H1 (cell line): ENCODE measurements at places on chromosomes 5 and 9. TPM values are rescaled to one million over a fixed set of nuclear protein-coding genes. Genes with fewer than 3 reads are reported as not detected.

Gene CTSL
- polyA plus RNA-seq = 25.2 and 34.2 TPM in 2 replicates

GRCh38 chr5:39765366-39765765, 340.6 kb upstream of the DAB2 start:
- no peak for DNase-seq

- no peak for DNase-seq
Observed at GRCh38 chr5:169431386-169431785, 130.4 kb upstream of the SLIT3 start.

DNA sequence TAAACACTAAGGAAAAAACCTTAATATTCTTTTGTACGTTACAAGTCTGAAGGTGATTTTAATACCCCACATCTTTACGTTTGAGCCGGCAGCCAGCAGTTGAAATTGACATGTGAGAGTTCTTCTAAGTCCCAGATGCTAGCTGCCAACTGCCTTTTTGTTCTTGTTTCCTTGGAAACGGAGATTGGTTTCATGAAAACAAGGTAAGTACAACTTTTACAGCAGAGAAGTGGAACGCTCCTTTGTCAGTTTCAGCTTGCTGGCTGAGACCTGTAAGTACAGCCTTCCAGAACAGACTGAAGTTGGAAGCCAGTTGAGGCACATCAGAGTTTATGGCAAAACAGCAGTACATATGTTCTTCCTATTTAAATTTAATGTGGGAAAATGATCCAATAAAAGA, 1018.4 kb upstream of the ARRDC3 start:
- DNase-seq = no peak

Gene CLIC3
- 0.12 and 0.33 TPM in 2 replicates for polyA plus RNA-seq

GRCh38 chr5:152400846-152401245, 4.2 kb downstream of the NMUR2 start:
- DNase-seq = no peak

DNA sequence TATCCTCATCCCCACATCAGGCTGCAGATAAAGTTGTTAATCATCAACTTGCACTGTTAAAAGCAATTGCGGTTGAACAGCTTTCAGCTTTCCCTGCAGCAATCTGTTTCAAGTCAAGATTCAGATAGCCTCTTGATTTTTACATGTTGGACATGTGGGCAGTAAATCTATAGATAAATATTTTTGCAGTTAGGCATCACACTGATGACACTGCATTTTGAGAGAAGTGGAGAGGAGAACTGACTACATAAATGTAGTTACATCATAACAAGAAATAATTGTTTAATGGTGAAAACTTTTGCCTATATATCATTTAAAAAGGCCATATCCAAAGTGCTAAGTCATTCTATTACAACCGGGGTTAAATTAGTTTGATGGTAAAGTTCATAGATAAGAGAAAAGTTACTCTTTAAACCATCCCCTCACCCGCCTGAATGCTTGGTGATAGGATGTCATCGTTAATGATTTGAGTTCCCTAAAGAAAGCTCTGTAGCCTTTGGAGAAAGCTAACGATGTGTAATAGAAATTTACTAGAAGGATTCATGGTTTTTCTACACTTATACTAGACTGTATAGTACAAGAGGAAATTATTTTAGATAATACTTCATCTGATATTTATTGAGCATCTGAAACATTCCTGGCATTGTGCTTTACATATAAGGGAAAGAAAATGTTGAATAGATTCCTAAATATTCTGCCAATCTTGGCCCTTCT, 30.8 kb upstream of the ALDH1A1 start:
- DNase-seq = no peak

GRCh38 chr9:21317956-21318923, 13.1 kb upstream of the IFNA5 start:
- no peak for DNase-seq

DNA sequence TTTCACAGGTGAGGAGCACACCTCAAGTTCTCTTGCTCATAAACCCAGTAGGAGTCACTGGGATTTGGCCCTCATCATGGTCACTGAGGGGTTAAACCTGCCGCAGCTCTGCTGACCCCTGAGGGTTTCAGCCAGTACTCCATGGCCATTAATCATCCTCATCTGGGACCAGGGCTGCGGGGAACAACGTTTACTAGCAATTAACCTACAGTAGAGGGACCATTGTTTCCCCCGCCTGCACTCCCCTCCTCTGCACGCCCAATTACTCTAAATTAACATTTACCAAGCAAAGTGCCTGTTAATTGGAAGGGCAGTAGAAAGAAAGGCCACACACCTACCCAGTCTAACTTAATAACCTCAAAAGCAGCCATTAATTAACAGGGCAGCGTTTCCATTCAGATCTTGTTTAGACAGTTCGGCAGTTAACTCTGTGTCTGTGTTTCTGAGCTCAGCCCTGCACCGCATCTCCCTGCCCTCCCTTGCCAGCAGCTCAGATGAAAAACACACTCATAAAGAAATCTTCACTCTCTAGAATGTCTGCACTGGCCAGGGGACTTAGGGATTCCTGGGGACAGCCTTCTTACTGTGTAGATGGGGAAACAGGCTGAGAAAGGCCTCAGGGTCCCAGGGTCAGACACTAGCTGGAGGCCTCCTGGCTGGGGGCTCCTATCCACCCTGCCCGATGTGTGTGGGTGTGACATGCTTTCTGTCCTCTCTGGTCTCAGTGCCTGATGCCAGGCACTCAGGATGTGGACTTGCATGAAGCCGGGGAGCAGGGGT, 51.6 kb downstream of the ALG2 start:
- DNase-seq = no peak

Gene SVEP1
- polyA plus RNA-seq = 0.11 and 0.19 TPM in 2 replicates

- no peak for DNase-seq
Observed at GRCh38 chr5:32233696-32234447, 59.8 kb upstream of the GOLPH3 start.

Gene SLC1A1
- 2.9 and 4.7 TPM in 2 replicates for polyA plus RNA-seq

GRCh38 chr5:55668356-55668755, 43.8 kb downstream of the SLC38A9 start:
- no peak for DNase-seq

Gene ANKRD31
- polyA plus RNA-seq = 0.02 and 0.05 TPM in 2 replicates

- no peak for DNase-seq
Observed at GRCh38 chr5:2128686-2129355, 246.1 kb upstream of the IRX4 start.

Gene MAML1
- polyA plus RNA-seq = 17.1 and 21.8 TPM in 2 replicates

Gene TICAM2
- polyA plus RNA-seq = 0.02 TPM in 1 of 2 replicates, not detected in the other

Gene PCDHGB2
- polyA plus RNA-seq = 1.9 TPM in 2 replicates

- DNase-seq = no peak
Observed at GRCh38 chr9:72477930-72478518, 43.4 kb upstream of the TMC1 start.

GRCh38 chr5:136192015-136192525, 892 bp downstream of the SMIM32 start:
- peak; percentile 71 for DNase-seq

Gene LSM11
- 1.3 and 1.8 TPM in 2 replicates for polyA plus RNA-seq

DNA sequence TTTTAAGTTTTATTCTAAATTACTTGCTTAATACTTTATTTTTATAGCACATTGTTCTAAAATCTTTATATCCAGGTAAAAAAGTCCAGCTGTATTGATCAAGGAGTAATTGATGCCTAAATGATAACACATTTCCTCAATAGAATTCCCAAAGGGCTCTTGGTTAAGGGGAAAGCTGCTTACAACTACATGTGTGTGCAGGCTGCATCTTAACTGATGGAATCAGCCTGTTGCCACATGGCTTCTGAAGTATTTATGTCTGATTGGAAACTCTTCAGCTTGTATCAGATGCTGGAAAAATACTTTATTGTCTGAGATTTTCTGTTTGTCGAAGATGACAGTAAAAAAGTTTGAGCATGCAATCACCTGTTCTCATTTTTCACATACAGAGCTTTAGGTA, 182.6 kb downstream of the FBXL7 start:
- DNase-seq = no peak

DNA sequence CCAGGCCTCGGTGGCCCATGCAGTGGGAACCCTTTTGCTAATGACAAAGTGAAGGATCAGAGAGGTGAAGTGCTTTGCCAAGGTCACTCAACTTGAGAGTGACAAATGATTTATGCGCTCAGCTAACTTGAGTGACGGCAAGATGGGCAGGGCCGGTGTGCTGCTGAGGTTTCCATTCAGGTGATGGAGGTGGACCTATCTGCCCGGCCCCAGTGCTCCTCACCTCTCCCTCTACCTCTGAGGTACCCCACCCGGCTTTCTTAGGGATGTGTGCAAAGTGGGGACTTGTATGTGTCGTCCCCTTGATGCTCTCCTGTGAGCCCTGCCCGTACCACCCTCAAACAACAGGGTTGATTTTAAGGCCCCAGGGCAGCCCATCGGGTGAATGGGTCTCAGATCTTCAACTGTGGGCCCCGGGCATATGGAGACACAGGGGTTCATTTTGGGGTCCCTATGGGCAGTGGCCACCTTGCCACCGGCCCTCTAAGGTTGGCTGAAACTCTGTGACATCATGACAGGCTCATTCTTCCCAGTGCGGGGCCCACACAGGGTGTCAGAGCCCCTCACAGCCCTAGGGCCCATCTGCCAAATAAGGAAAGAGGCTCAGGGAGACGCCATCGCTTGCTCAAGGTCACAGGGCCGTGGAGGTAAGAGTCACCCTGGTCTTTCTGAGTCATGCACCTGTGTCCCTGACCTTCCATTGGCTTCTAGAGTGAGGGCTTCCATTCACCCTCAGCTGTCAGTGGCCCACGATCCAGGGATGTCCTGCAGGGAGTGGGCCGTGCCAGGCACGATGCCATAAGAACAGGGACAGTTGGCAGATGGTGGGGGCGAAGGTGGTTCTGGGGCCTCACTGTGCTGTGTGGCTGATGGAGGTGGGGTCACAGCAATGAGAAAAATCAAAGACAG, 170.6 kb upstream of the MVB12B start:
- DNase-seq = no peak

GRCh38 chr5:119397518-119398380, 41.9 kb downstream of the TNFAIP8 start:
- no peak for DNase-seq

DNA sequence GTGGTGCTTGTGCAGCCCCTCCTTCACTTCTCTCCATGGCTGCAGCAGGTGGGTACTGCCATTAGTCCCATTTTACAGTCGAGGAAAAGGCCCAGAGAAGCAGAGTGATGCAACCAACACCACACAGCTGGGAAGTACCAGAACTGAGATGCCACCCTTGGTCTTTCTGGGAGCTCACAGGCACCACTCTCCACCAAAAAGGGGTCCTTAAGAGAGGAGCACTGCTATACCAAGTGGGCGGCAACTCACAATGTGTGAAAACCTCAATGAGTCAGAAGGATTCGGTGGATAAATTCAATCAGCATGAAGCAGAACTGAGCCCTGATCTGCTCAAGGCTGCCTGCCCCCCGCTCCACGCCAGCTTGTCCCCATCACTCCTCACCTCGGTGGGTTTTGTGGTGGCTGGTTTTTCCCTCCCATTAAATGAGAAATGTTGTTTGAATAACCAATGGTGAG, 213.7 kb downstream of the FSTL4 start:
- no peak for DNase-seq

Gene BTNL8
- polyA plus RNA-seq = 0.32 and 0.42 TPM in 2 replicates

GRCh38 chr9:114261026-114261425, 61.9 kb upstream of the ORM1 start:
- no peak for DNase-seq

Gene SPINK6
- polyA plus RNA-seq = not detected in 2 replicates

Gene LCN6
- not detected in 2 replicates for polyA plus RNA-seq

Gene NRARP
- 32.5 and 52.0 TPM in 2 replicates for polyA plus RNA-seq

GRCh38 chr9:136012651-136013050, 51.5 kb upstream of the UBAC1 start:
- DNase-seq = no peak

DNA sequence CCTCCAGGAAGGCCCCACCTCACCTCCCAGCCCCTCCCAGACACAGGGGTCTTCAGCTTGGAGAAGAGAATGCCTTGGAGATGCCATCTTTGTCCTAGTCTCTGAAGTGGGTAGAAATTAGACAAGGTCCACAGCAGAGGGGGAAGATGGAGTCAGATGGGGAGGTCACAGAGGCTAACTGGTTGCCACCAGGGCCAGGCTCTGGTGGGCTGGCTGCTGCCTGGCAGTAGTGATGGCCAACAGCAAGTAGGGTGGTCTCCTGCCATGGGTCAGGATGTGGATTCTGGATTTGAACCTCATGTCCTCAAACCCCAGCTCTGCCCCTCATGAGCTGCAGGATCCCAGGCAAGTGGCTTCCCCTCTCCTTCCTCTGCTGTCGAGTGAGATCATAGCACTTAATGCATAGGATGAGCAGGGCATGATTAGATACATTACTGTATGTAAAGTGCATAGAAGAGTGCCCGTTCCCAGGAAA, 38.7 kb upstream of the NEK6 start:
- DNase-seq = no peak

Gene ZNF484
- 0.55 and 1.3 TPM in 2 replicates for polyA plus RNA-seq

GRCh38 chr9:106862821-106863720, at the start of gene ZNF462:
Gene ZNF462 (plus strand): TSS chr9:106863166. CDS start chr9:106923384, 60,218 bp downstream.
- DNase-seq = peak; percentile 56

GRCh38 chr5:156331181-156331580, 4.2 kb downstream of the SGCD start:
- DNase-seq = no peak

DNA sequence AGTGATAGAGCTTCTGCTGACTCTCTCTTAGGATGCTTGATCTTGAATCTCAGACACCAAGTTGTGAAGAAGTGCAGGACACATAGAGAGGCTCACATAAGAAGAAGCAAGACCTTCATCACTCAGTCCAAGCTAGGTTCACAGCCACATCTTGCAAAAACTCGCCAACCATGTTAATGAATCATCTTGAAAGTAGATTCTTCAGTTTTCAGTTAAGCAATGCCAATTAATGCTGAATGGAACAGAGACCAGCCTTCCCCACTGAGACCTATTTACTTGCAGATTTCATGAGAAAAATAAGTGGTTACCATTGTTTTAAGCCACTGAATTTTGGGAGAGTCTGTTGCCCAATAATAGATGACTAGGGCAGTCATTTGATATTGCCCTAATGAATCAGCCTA, 217.7 kb upstream of the EDIL3 start:
- no peak for DNase-seq

Gene SLC34A1
- polyA plus RNA-seq = not detected in 2 replicates

Gene GAPVD1
- polyA plus RNA-seq = 5.2 and 5.5 TPM in 2 replicates

GRCh38 chr9:72485821-72486593, 35.4 kb upstream of the TMC1 start:
- DNase-seq = no peak

DNA sequence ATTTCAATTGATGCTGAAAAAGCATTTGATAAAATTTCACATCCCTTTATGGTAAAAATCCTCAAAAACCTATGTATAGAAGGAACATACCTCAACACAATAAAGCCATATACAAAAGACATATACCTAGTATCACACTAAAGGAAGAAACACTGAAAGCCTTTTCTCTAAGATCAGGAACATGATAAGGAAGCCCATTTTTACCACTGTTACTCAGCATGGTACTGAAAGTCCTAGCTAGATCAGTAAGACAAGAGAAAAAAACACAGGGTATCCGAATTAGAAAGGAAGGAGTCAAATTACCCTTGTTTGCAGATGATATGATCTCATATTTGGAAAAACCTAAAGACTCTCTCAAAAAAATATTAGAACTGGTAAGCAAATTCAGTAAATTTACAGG, 350.2 kb upstream of the PDE4D start:
- DNase-seq = no peak
